ENCODE measurements at places on chromosomes 5 and 9.

DNA sequence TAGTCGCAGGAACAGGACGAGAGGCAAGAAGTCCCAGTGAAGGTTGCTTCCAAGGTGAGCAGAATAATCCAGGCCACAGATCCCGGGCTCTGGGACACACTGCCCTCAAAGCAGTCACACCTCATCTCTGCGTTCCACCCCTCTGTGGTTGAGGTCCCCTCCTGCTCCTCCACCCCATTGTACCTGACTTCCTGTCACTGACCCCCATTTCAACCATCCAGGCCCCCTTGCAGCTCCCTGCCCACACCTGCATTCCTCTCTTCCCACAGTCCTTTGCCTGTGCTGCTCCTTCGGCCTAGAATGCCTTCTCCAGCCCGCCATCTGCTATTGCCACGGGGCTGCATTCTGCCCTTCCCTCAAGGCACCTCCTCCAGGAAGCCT, 73.5 kb downstream of the PAX5 start:
- DNase-seq: no peak

DNA sequence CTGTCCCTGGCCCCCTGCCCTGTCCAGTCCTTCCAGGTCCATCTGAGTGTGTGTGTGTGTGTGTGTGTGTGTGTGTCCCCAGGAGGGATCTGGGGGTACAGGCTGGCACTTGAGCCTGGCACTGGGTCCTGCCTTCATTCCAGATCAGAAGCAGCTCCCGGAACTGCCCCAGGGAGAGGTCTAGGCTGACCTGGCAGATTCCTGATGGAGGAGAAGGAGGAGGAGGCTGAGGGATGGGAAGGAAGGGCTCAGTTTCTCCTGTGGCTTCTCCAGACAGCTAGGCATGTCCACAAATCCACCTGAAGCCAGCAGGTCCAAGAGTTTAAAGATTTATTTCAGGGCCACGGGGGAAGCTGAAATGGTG, 328 bp downstream of the NDST1 start:
- DNase-seq: no peak

- peak; percentile 50 for DNase-seq
Observed at GRCh38 chr5:4643190-4643589, 496.9 kb upstream of the ADAMTS16 start.

DNA sequence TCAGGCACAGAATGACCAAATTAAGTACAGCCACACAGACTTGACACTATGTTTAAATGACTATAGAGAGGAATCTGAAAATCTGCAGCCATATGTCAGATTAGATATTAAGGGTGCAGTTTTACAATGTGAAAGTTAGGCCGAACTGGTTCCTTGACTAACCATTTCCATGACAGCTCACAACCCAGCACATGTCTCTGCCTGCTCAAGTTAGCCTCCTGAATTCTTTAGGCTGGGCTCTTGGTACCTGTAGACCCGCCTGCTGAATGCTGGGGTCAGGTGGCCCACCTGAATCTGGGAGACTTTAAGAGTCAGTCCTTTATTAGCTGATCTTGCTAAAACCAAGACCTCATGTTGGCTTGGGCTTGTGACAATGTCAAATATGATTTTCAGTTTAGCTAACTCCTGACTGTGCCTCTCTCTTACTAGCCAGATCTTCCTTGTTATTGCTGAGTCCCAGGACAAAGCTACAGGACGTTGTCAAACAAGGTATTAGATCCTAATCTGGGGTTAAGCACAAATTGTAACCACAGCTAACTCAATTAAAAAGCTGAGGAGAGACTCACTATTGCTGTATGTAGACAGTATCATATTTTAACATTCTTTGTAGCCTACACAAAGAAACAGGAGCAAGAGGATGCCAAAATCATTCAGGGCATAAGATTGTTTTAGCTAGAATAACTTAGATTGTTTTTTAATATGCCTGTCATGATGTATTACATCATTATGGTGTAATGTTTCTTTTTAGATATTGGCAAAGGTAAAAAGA, 490.9 kb downstream of the SEMA5A start:
- no peak for DNase-seq

DNA sequence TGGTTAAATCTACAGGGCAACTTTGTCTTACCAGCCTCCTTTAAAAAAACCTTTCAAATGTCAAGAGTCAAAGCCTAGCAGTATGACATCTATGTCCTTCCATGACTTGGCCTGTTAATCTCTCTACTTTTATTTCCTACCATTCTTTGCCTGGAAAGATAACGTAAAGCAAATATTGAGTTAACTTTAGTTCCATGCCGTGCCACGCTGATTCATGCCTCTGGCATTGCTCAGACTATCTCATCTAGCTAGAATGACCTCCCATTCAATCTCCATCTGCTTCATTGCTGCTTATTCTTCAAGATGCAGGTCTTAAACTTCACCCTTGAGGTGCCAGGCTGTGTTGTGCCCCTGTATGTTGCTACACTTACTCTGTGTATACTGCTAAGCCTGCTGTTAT, 729.8 kb downstream of the EFNA5 start:
- peak; percentile 29 for DNase-seq

GRCh38 chr5:72093217-72093616, 14.1 kb upstream of the MAP1B start:
- peak; percentile 8 for DNase-seq

GRCh38 chr5:66015196-66015960, 89.0 kb downstream of the ERBIN start:
- DNase-seq: no peak

DNA sequence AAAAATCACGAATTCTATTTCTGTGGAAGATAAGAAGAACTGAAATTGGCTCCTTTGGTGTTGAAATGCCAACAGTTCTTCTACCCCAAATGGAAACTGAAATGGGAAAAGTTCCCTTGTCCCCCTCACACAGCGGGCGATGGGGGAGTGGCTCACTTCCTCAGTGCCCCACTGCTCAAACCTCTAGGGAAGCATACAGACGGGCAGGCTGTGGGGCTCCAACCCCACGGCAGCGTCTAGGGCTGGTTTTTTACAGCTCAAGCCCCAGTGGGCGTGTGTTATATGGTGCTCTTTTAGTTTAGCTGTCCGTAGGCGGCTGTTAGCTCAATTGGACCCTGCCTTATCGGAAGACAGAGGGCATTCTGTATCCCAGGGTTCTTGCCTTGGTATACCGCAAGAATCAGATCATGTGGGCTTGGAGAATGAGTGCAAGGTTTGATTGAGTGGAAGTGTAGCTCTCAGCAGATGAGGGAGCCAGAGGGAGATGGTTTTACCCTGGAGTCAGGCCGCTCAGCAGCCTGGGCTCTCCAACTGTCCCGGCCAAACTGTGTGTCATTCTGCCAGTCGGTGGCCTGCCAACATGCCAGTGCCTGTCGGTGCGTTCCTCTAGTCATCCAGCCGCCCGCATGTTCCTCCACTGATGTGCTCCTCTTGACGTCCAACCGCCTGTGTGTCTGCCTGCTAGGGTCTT, 166.3 kb upstream of the ZNF608 start:
- no peak for DNase-seq

- no peak for DNase-seq
Observed at GRCh38 chr9:121700832-121701419, 49.5 kb downstream of the DAB2IP start.

All from DMS53 (cell line).